HS-27A (cell line): ENCODE measurements at places on chromosomes 12 and 14.

DNA sequence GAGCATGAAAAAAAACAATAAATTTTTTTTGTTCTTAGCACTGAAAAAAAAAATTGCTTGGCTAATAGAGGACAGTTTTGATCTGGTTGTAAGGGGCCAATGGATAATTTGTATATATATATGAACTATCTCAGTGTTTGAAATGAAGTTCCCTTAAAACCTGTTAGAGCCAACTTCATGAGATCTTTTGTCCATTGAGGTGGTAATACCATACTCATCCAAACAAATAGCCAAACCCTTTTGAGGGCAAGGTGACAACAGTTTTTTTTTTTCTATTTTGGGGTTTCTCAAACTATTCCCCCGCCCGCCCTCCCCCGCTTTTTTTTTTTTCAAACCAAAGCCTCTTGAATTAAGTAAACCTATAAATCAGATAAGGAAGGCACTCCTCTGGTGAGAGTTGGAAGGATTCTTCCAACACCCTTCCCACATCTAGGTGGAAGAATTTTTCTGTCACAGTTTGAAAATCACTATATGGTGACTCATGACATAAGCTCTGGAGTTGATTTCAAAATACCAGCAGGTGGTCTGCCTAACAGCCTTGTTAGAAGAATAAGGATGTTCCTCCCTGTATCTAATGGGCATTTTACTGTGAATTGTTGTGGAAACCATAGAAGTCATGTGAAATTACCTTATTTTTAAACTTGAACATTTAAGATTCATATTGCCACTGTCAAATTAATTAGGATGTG is 10.2 kb downstream of the ARHGAP5 start:
- no peak for DNase-seq

GRCh38 chr14:36111822-36112583 is 64.5 kb downstream of the PTCSC3 start:
- DNase-seq = no peak

DNA sequence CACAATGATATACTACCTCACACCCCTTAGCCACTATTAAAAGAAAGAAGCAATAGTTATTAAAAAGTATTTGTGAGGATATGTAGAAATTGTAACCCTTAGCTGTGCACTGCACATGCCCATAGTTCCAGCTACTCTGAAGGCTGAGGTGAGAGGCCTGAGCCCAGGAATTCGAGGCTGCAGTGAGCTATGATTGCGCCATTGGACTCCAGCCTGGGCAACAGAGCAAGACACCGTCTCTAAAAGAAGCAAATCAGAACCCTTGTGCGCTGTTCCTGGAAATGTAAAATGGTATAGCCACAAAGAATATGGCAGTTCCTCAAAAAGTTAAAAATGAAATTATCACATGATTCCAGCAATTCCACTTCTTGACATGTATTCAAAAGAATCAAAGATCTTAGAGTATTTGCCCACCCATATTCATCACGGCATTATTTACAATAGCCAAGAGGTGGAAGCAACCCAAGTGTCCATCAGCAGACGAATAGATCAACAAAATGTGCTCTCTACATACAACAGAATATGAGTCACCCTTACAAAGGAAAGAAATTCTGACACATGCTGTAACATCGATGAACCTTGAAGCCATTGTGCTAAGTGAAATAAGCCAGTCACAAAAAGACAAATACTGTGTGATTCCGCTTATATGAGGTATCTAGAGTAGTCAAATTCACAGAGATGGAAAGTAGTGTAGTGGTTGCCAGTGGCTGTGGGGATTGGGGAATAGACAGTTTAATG is 23.7 kb upstream of the YLPM1 start:
- no peak for DNase-seq

DNA sequence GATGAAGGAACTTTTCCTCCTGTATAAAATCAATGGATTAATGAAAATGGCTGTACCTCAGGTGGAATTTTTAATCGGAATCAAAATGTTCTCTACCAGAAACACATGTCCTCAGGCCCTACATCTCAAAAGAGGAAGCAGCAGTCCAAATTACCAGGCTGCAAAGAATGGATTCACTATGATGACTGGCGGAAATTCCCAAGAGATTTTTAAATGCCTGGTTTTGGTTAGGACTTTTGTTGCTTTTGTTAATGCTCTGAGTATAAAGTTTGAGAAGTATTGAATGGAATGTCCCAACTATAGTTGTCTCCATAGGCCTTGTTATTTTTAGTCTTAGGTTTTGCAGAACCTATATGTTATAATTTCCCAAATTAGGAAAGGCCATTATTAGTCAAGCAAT is 11.2 kb upstream of the IFNG start:
- DNase-seq = no peak

GRCh38 chr14:100532154-100532861 is 54.9 kb downstream of the BEGAIN start:
- DNase-seq = no peak

DNA sequence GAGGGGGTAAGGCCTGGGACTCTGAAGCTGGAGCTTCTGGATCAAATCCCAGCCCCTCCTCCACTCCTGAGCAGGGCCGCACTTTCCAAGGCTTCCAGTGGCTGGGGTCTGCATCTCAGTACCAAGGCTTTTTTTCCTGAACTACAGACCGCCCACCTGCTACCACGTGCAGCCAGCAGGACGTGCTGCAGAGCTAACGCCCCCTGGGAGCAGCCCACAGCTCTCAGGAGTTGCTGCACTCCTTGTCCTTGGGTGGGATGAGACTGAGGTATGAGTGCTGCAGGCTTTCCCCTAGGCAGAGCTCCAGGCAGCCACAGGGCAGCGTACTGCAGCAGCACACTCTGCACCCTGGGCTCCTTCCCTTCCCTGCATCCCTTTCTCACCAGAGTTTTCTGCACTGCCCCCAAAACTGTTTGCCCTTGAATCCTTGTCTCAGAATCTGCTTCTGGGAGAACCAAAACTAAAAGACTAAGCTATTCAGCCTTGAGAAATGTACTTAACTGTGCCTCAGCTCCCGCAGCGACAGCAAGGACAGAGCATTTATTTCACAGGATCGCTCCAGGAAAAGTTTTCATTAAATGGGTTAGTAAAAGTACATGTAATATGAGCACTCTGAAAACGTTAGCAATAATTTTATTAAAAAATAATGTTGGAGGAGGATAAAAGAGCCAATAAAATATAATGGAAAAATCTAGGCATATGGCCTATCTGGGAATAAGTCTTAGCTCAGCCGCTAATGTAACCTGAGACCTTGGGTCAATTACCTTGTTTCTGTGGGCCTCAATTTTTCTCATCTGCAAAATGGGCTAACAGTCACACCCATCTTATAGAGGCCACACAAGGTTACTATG is 25.5 kb downstream of the RBM19 start:
- no peak for DNase-seq

- no peak for DNase-seq
Observed at GRCh38 chr12:106709068-106709511, 65.4 kb upstream of the RIC8B start.

DNA sequence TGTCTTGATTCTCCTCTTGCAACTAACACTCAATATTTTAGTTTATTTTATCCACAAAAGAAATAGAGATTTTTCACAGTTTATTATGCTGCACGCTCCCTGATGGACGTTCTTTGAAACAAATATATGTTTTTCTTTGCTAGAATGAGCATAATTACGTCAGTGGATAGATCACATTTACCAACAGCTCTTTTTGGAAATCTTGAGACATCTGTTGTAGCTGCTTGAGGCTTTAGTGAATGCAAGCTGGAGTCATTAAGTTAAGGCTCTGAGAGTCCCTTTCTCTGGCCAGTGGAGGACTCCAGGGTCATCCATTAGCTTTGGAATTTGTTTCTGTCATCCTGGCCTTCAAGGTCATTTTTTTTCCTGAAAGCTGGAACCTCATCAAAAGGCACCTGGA is 405.6 kb upstream of the TMEM132C start:
- DNase-seq = no peak
